ENCODE measurements at places on chromosomes 4 and X.

GRCh38 chrX:70264784-70265183, 3.4 kb upstream of the ARR3 start:
- DNase-seq = no peak

DNA sequence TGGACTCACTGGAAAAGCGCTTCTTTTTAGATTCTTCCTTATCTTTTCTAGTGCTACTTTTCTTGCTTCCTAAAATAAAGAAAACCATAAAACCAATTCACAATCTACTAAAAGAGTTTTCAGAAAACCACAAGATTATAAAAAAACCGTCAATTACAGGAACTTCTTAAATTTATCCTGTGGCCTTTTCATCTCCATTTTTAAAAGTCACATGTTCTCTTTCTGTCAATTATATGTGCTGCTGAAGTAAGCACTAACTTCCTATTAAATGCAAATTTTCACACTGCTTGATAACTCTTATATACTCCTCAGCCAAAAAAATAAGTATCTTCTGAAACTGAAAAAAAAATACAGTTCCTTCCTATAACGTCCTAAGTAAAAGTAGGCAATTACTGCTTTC, 32.8 kb downstream of the CENPC start:
- no peak for DNase-seq

GRCh38 chr4:102684610-102685052, 76.1 kb downstream of the MANBA start:
- no peak for DNase-seq

GRCh38 chr4:1241466-1241935, 7.4 kb downstream of the CTBP1 start:
- DNase-seq = no peak

GRCh38 chr4:19534159-19534558, 717.5 kb upstream of the SLIT2 start:
- DNase-seq = no peak

- no peak for DNase-seq
Observed at GRCh38 chr4:87516683-87517082, 12.5 kb downstream of the SPARCL1 start.

DNA sequence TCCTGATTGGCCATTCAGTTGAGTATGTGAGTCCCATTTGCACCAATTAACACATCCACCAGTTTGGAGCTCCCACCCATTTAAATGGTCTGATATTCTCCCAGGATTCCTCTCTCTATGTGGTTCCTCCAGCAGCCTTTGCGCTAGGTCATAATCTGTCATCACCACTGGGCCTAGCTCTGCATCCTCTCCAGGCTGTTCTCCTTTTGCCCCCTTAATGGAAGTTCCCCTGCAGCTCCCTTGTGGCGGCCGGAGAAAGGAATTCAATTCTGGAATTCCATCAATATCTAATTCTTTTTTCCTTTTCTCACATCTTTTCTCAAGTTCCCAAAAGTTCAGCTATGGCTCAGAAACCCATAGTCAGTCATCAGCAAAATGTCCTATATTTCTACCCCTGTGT, 2184.4 kb upstream of the AGA start:
- no peak for DNase-seq

GRCh38 chr4:54066088-54066415, 1.6 kb upstream of the CHIC2 start:
- no peak for DNase-seq

DNA sequence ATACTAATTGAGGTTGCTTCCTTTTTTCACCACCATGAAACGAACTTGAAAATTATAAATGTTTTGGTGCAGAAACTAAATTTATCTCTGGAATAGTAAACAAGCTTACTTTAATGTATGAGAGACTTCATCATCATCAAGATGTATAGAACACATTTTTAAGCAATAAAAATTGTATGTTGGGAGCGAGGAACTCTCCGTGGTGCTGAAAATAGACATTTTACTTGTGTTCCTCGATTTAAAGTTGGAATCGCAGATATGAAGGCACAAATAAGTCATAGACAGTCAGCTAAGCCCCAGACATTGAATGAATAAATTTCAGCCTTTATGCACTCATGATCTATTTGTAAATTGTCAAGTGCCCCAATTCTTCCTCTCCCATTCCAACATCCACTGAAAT, 310.7 kb downstream of the STK32B start:
- no peak for DNase-seq

- DNase-seq = no peak
Observed at GRCh38 chr4:104531390-104531789, 36.7 kb upstream of the CXXC4 start.

GRCh38 chr4:155077452-155078229, 130.8 kb upstream of the NPY2R start:
- DNase-seq = no peak

- DNase-seq = no peak
Observed at GRCh38 chrX:46649421-46650260, 76.1 kb downstream of the CHST7 start.

- no peak for DNase-seq
Observed at GRCh38 chr4:8589336-8589735, 3.2 kb upstream of the CPZ start.

DNA sequence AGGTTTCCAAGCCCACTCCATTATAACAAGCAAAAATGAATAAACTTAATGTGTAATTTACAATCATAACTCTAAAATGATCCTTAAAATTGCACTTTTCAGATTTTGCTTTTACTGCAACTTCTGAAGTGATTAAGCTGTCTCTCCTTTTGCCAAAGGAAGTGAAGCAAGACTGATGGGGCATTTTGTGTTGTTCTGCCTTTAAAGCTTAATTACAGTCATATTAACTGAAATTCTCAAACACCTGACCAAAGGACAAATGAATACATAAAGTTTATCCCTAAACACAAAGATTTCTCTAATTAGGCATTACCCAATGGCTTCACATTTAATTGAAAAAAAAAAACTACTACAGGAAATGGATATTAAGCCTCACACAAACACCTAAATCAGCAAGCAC, 101.8 kb downstream of the ATP11C start:
- DNase-seq = no peak

- DNase-seq = no peak
Observed at GRCh38 chrX:6225911-6226595, 2.6 kb downstream of the NLGN4X start.

- no peak for DNase-seq
Observed at GRCh38 chrX:137896123-137896522, 330.2 kb downstream of the ZIC3 start.

GRCh38 chr4:158446106-158446505, 75.6 kb upstream of the RXFP1 start:
- peak; percentile 72 for DNase-seq

DNA sequence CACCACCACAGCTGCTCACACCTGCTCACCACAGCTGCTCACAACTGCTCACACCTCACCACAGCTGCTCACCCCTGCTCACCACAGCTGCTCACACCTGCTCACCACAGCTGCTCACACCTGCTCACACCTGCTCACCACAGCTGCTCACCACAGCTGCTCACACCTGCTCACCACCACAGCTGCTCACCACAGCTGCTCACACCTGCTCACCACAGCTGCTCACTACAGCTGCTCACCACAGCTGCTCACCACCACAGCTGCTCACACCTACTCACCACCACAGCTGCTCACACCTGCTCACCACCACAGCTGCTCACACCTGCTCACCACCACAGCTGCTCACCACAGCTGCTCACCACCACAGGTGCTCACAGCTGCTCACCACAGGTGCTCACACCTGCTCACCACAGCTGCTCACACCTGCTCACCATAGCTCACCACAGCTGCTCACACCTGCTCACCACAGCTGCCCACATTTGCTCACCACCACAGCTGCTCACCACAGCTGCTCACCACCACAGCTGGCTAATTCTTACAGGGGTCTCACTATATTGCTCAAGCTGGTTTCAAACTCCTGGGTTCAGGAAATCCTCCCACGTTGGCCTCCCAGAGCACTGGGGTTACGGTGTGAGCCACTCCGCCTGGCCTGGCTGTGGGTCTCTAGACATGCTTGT, 30.4 kb upstream of the CPLX1 start:
- DNase-seq = no peak

- DNase-seq = peak; percentile 49
Observed at GRCh38 chr4:25879991-25880651, 17.3 kb upstream of the SEL1L3 start.

GRCh38 chrX:56248492-56248891, 16.3 kb downstream of the KLF8 start:
- DNase-seq = peak; percentile 1

DNA sequence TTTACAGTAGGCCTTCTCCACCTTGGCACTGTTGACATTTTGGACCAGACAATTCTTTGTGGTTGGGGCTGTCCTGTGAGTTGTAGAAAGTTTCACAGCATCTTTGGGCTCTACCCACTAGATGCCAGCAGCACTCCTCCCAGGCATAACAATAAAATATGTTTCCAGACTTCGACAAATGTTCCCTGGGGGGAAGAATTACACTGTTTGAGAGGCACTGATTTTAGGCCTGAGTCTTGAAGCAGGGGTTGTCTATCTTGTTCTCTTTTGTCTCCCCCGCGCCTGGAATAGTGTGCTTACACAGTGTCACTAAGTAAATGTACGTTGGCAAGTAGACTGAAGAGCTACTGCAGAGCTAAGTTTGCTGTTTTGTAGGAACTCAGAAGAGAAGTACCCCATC, 254.4 kb upstream of the BOD1L1 start:
- no peak for DNase-seq

- no peak for DNase-seq
Observed at GRCh38 chrX:115579786-115580294, 18.9 kb downstream of the PLS3 start.

- DNase-seq = no peak
Observed at GRCh38 chr4:4248885-4249203, 821 bp upstream of the TMEM128 start.

DNA sequence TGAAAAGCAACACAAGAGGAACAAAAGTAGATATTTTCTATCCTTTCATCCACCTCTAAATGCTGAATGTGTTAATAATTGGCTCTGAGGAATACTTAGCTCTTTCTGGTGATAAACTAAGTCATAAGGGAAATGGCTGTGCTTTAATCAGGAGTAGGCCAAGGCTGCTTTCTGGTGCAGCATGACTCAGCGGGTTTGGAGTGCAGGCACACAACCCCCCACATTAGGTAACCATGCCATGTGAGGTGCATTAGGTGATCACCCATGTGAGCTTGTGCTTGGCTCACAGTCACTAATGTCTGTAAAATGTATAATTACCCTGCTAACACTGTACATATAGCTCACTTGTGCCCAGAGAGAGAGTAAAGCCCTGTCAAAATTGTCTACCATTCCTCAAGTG, 57.2 kb downstream of the USP38 start:
- no peak for DNase-seq

GRCh38 chr4:36385951-36386571, 104.6 kb downstream of the DTHD1 start:
- DNase-seq = no peak

DNA sequence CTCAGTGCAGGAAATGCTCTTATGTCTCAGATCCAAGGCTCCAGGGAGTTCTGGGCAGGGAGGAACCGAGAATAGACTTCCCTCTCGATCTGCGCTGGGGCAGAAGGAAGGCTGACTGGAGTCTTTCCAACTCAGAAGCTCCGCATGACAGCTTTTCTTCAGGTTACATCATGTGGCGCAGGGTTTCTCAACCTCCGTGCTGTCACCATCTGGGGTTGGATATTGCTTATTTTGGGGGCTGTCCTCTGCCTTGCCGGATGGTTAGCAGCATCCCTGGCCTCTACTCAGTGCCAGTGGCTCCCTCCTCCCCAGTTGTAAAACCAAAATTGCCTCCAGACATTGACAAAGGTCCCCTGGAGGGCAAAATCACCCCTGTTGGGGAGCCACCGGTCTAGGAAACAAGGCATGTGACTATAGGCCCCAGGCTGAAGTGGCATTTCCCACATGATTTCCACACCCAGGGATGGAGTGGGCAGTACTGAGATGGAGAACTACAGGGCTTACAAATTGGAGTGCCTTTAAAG, 21.4 kb downstream of the REELD1 start:
- DNase-seq = no peak

GRCh38 chr4:103144926-103145325, 45.3 kb upstream of the BDH2 start:
- no peak for DNase-seq

GRCh38 chr4:188658958-188659522, 519.8 kb downstream of the TRIML1 start:
- no peak for DNase-seq

GRCh38 chr4:128597500-128597899, 212.0 kb upstream of the JADE1 start:
- DNase-seq = no peak

GRCh38 chr4:102849579-102850104, 19.1 kb upstream of the CISD2 start:
- DNase-seq = no peak

DNA sequence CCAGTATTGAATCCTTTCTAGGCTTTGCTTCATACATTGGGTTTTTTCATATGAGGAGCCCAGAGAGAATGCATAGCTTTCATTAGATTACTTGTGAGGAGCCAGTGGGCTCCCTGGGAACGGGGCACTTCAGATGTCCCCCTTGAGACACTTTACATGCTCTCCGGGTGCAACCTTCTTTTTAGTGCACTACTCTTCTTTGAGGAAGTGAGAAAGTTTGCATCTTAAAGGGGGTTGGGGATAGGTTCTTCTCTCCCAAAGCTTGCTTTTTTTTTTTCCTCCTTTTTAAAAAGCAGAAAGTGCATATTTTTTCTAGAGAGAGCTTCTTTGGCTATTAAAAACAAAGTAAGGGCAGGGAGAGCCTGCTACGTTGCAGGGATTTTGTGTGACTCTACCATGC, 4.3 kb downstream of the HADH start:
- no peak for DNase-seq

DNA sequence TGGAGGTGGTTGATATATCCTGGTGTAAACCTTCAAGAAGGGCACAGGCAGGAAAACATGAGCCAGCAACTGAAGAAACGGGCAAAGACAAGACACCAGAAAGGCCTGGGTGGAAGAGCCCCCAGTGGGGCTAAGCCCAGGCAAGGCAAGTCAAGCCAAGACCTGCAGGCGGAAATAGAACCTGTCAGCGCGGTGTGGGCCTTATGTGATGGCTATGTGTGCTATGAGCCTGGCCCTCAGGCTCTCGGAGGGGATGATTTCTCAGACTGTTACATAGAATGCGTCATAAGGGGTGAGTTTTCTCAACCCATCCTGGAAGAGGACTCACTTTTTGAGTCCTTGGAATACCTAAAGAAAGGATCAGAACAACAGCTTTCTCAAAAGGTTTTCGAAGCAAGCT, 7.2 kb downstream of the ZFP42 start:
- DNase-seq = no peak

- DNase-seq = no peak
Observed at GRCh38 chr4:8691151-8691775, 98.7 kb downstream of the CPZ start.

DNA sequence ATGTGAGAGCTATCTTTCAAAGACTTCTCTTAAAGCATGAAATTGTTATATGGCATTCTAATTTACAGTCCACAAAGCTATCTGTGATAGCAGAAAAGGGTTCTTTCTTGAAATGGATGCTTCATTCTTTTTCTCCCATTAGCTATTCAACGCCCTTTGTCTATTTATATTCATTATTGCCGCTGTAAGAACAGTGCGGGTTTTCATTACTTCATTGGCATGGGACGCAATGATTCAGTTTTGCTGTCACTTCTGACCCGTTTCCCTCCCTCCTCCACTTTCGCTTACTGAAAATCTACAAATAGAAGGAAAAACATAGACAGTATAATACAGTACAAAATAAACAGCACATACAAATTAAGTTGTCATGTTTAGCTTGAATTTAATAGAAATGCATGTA, 394.6 kb downstream of the PCDH7 start:
- no peak for DNase-seq

GRCh38 chr4:4350909-4351308, 36.0 kb upstream of the NSG1 start:
- DNase-seq = no peak
